T-helper 17 cell (primary cell): ENCODE measurements at places on chromosomes 2 and 18.

- DNase-seq = no peak
These were observed 128.1 kb upstream of the MYCN start for GRCh38 chr2:15812187-15812780.

DNA sequence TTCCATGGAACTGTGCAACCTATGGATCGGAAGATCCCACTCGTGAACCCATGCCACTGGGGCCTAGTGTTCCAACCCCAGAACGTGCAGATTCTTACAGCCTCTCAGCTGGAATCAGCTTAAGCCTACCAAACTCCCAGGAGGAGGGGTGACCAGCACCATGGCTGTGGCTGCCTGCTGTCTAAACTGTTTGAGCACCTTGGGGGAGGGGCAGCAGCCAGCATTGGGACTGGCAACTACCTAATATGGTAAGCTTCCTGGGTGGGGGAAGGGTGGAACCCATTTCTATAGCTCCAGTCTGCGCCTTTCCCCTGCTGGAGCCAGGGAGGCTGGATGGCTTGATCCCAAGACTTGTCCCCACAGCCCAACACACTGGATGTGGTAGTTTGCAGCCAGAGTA lies 10.7 kb upstream of the POLE4 start:
- no peak for DNase-seq

GRCh38 chr18:8643326-8643878 lies 34.2 kb downstream of the RAB12 start:
- DNase-seq = no peak

DNA sequence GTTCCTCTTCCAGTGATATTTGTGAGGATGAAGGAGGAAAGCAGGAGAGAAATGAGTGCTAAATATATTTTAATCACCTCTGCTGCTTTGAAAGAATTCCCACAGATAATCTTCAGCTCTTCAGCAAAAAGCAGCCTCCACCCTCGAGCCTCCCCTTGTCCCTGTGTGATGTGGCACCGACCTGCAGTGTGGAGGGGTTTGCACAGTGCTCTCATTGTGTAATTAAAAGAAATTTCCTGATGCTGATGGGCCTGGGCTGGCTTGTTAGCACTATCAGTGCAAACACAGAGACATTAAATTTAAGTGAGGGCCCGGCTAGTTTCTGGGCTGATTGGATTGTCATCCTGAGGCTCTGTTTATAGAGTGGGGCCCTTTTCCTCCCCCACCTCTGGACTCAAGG lies 53.4 kb downstream of the KIF5C start:
- DNase-seq = no peak

DNA sequence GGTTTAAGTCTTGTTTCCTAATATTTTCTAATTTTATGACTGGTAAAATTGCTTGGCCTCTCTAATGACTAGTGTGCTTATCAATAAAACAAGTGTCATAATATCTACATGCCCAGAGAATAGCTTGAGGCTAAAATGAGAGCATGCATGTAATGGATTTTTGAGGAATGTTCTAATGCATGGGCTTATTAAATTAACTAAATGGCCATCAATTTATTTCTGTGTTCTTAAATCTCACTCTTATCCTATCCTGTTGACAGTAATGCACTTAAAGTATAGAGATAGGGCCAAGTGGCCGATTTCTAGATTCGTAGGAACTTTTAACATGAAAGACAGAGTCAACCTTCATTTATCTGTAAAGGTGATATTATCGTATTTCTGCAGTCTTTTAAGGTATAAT lies 252.4 kb upstream of the COL3A1 start:
- no peak for DNase-seq

GRCh38 chr2:234691968-234692955 lies 195.4 kb upstream of the ARL4C start:
- no peak for DNase-seq

- DNase-seq = peak; percentile 81
These were observed at the start of gene TRAPPC8 for GRCh38 chr18:31942999-31943877. TSS of gene TRAPPC8 (minus strand) at chr18:31943128. CDS start at chr18:31942764, 364 bp downstream.

DNA sequence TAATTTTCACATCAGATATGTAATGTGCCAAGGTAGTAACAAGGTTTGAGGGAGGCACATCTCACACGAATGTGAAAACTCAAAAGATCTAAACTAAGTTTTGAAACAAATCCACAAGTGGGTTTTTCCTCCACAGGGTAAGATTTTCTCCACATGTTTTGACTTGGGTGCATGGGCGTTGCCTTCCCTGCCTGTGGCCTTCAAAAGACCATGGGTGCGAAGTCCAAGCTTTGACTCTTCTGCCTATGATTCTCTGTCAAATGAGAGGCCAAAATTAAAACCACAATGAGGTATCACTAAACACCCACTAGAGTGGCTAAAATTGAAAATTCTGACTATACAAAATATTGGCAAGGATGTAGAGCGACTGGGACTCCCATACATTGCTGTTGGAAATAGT lies 30.7 kb downstream of the NIFK start:
- DNase-seq = no peak
